ENCODE measurements at places on chromosomes 16 and 17.

- DNase-seq = no peak
Measured at GRCh38 chr17:56624309-56624708, 30.8 kb downstream of the NOG start.

DNA sequence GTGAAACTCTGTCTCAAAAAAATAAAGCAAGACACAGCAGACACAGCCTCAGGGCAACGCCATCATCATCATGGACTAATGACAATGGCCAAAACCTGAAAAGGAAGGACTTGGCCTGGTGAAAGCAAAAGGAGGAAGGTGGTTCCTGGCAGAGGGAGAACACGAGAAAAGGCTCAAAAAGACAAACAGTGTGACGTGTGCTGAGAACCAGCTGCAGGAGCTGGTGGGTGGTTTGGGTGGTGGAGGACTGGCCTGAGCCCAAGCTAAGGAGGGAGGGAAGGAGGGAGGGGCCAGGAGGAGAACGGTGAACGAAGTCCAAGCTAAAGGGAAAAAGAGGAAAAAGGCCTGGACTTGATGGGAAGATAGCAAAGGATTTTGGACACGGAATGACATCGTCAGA lies 85.1 kb downstream of the SLC39A11 start:
- DNase-seq = no peak

DNA sequence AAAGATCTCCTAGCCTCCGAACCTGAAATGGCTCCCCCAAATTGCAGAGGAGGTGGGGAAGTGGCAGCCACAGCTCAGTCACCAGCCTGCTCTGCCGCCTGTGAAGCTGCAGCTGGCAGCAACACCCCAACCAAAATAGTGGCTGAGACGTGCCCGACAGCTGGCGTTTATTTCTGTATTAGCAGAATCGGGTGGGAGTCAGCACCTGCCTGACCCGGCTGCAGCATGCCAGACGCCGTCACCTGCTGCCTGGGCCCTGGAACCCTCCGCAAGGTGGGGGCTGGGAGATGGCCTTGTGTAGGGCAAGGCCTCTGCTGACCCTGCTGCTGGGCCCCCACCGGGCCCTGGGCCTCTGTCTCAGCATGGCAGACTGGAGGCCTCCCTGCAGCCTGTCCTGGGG lies 17.5 kb upstream of the PABPN1L start:
- DNase-seq = no peak

GRCh38 chr16:84662471-84662870 lies 14.2 kb downstream of the KLHL36 start:
- DNase-seq = no peak

DNA sequence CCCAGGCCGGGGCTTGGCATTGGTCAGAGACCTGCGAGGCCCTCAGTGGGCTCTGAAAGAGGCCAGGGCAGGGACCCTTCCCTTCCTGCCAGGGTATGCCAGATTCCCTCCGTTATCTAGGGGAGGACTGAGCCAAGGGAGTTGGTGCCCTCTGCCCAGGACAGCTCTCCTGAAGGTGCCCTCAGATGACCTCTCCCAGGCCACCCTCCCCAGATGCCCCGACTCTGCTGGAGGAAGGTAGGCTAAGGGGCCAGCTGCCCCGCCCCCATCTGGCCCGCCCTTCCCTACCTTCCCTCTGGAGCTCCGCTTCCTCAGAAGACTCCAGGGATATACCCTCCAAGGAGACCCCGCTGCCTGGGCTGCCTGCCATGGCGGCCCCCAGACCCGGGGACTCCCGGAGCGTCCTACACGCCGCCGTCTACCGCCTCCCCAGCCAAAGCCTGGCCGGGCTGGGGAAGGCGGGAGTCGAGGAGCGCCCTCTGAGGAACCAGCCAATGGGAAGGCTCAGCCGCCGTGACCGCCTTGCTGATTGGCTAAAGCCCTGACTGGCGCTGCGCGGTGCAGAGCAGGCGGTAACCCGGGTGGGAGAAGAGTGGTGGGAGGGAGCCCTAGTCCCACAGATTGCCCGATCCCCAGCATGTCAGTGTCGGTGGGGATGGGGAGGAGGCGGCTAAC lies 7.0 kb downstream of the MPP2 start:
- peak; percentile 91 for DNase-seq

GRCh38 chr17:41010441-41010840 lies 1.5 kb upstream of the KRTAP3-1 start:
- no peak for DNase-seq
